Activated CD8-positive, alpha-beta memory T cell treated with anti-CD3 and anti-CD28 coated beads for 48 hours (primary cell): ENCODE measurements at places on chromosomes 12 and 14.

DNA sequence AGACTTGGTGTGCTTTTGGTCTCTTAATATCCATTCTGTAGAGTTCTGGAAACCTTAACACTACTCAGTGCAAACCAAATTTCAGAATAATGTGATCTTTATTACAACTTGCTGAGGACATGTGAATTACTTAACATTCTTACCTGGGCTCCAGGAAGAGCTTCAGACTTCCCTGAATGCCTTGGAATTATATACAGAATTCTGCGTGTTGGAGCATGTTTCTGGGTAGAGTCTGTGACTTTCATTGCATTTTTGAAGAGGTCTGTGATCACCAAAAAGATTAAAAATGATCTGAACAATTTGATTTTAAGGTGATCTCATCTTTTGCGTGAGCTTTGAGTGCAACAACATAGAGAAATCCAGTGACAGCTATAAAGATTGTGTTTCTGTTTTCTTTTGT is 35.4 kb downstream of the ZDHHC17 start:
- no peak for DNase-seq

GRCh38 chr12:70290116-70290515 is 46.9 kb downstream of the CNOT2 start:
- no peak for DNase-seq

DNA sequence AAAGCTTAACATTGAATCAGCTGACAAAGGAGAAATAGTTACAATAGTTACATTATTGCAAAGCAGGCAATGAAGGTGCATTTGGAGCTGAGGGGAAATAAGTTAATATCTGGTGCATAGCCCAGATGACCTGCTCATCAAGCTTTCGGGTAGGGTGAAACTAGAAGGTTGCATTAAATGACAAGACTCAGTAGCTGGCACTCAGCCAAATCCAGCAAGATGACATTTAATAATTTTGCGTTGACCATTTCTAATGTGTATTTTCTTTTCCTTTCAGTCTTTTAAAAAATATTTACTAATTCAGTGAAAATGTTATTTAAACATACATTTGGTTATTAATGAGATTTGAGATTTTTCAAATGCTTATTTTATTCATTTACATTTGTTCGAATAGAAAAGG is 188.6 kb downstream of the SLC5A8 start:
- DNase-seq: no peak

DNA sequence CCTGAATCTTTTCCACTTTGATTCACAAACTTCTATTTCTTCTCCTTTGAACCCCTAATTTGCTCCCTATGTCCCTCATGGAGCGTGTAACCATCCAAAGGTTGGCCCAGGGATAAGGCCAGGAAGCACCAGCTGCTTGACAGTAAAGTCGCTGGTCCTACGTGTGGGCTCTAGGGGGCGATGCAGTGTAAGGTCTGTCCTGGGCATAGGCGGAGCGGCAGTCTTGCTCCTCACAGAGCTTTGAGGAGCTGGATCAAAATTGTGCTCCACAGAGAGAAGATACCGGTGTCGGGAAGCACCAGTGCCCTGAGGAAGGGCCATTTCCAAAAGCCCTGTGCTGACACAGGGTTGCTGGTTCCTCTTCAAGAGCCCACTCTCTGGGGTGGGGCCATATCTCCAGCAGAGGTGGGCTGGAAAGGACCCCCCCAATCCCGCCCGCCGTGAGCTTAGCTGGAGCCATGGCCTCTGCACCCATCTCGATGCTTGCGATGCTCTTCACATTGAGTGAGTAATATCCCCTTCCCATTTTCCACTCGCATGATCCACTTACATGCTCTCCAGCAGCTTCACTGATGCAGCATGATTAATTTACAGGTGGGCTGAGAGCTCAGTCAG is 49.9 kb upstream of the OR4E1 start:
- DNase-seq: no peak

DNA sequence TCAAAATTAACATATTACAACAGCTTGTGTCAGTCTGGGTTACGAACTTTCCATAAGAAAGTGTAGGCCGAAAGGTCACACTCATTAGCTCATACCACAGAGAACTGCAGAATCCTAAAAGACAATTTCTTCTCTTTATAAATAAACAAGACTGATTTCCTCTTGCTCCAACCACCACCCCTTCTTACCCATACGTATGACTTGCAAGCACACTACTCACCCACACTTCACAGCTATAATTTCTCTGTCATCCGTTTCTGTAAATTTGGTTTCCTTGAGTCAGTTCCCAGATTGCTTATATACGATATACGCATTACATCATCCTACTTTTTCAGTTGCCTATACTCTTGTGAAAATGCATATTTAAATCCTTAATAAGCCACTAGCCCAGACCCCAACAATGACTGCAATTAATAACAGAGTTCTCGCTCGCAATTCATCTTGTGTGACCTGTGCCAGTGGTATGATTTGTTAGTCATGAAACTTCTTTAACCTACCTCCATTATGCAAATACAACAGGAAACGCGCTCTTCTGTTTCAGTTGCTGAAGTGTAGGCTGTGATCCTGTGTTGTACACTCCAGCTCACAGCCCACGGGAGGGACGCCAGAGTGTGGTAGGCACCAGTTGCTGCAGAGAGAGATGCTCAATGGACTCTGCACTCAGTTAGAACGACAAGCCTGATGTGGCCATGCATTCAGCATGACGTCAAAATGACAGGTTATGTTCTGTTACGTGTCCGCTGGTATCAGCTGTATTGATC is 417.6 kb downstream of the PDZRN4 start:
- no peak for DNase-seq

DNA sequence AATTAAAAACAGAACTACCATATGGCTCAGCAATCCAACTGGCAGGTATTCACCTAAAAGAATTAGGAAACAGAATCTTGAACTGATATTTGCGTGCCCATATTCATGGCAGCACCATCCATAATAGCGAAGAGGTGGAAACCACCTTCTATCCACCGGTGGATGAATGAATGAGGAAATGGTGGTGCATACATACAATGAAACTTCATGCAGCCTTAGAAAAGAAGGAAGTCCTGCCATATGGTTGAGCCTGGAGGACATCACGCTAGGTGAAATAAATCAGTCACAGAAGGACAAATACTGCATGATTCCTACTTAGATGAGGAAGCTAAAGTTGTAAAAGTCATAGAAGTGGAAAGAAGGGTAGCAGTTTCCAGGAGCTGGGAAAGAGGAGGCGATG is 6.6 kb downstream of the TCL1A start:
- DNase-seq: no peak

- DNase-seq: no peak
These were observed 28.7 kb upstream of the PLD4 start for GRCh38 chr14:104895786-104896661.

DNA sequence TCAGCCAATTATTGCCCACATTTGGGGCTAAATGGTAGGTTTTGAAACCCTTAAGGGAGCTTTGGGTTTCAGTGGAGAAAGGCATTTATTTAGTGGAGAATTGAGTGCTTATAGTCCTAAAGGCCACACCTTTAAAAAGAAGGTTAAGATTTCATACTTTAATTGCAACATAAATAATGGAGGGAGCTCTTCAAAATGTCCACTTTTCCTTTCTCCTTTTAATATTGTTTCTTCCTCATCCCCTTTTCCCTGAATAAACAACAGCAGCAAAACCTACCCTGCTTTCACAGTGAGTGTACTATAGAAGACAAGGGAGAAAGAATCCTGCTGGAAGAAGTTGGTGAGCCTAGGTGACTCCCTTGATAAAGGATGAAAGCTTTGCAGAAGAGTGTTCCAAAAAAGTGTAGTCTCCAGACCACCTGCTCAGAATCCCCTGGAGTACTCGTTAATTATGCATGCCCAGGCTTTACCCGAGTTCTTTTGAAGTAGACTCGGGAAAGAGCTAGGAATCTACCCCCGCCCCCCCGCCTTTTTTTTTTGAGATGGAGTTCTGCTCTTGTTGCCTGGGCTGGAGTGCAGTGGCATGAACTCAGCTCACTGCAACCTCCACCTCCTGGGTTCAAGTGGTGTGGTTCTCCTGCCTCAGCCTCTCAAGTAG is 11.5 kb upstream of the EID3 start:
- no peak for DNase-seq

- DNase-seq: no peak
These were observed 1057.7 kb upstream of the TMEM132C start for GRCh38 chr12:127209318-127209717.

GRCh38 chr14:53113989-53114388 is 39.1 kb downstream of the DDHD1 start:
- no peak for DNase-seq

GRCh38 chr12:115443351-115443938 is 759.5 kb upstream of the TBX3 start:
- no peak for DNase-seq

GRCh38 chr14:45177076-45177475 is 41.3 kb downstream of the FANCM start:
- no peak for DNase-seq

DNA sequence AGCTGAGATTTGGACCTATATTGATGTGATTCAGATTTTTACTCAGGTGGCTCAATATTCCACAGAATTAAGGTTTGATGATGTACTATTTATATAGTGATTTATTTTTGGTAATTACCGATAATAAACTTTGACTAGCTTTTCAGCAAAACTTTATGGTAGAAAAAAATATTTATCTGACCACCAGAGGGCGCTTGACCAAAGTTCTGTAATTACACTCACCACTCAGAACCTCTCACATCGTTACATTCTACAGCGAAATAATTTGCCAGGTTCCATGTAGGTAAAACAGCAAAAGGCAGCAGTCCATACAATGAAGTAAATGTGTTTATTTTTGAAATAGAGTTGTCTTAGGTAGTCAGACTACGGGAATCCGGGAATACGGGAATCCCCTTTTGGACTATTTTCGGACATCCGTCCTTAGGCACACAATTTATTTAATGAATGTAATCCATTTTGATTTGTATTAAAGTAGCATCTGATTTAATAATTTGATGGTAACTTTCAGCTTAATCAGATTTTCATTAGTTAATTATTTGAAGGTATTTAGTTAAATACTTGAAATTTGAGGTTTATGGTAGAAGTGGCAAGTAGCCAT is 143.0 kb upstream of the DDHD1 start:
- DNase-seq: peak; percentile 8

DNA sequence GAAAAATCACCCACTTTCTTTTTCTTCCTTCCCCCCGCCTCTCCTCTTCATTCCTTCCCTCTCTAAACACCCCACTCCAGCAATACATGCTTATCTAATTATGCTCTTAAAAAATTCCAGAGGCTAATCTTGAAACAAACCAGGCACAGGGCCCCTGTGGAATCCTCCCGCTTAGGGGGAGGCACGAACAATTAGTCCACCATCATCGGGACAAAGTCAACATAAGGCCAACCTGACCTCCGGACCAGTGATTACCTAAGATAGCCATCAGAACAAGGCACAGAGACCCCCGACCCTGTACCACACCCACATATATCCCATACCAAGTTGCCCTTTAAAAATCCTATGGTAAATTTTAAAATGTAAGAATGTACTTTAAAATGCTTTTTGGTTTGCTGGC is 47.1 kb downstream of the KIF21A start:
- DNase-seq: no peak

DNA sequence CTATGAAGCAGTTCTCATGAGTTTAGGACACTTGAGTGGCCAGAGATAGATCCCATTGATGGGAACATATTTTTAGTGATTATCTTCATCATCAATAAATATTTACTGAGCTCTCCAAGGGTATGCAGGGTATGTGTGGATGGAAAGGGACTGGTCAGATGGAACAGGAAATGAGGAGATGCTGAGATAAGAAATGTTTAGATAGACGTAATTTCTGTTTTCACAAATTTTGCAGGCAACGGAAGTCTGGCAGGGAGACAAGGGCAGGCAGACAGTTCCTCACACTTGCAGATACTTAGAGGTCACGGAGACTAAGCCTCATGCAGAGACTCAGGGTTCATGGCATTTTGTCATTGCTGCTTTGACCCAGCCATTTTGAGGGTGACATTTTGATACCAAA is 24.3 kb downstream of the BCL2L14 start:
- no peak for DNase-seq

- no peak for DNase-seq
These were observed 71.7 kb upstream of the RIN3 start for GRCh38 chr14:92441751-92442504.

GRCh38 chr12:71183018-71183417 is 25.2 kb upstream of the TSPAN8 start:
- DNase-seq: no peak

GRCh38 chr14:98808494-98809407 is 463.2 kb downstream of the BCL11B start:
- DNase-seq: no peak

GRCh38 chr14:99389174-99389826 is 91.4 kb downstream of the SETD3 start:
- peak; percentile 33 for DNase-seq

- no peak for DNase-seq
These were observed 697.9 kb downstream of the DIO2 start for GRCh38 chr14:79513446-79513845.

DNA sequence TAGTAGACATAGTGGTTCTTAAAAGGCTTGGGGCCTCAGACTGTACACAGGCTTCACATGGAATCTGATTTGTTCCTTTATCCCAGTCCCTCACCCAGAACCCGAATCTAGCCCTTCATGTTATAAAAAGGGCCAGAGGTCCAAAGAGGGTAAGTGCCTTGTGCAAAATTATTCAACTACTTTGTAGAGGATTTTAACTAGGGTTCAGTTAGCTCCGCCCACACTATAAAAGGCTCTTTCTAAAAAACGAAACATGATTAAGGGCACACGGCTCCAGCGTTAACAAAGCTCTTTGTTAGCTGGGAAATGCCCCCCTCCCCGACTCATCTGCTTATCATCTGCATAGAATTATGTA is 3.2 kb upstream of the SOCS2 start:
- no peak for DNase-seq

GRCh38 chr12:55652352-55652751 is 15.7 kb downstream of the OR10P1 start:
- DNase-seq: no peak

GRCh38 chr14:94113490-94113889 is 3.0 kb downstream of the IFI27 start:
- DNase-seq: no peak

GRCh38 chr12:128606051-128606450 is 217.7 kb downstream of the SLC15A4 start:
- DNase-seq: no peak

GRCh38 chr12:104354167-104354867 is 50.8 kb downstream of the EID3 start:
- DNase-seq: no peak

GRCh38 chr14:52332269-52332668 is 18.2 kb downstream of the PTGER2 start:
- DNase-seq: no peak

GRCh38 chr14:53032838-53033390 is 82.1 kb upstream of the FERMT2 start:
- no peak for DNase-seq

- no peak for DNase-seq
These were observed 11.9 kb upstream of the BCL7A start for GRCh38 chr12:122009741-122010140.

- DNase-seq: no peak
These were observed 1.5 kb downstream of the PLEKHG6 start for GRCh38 chr12:6311822-6312528.

- DNase-seq: no peak
These were observed 84.6 kb downstream of the SCFD1 start for GRCh38 chr14:30706704-30707103.

GRCh38 chr12:56776654-56777053 is 13.5 kb downstream of the HSD17B6 start:
- no peak for DNase-seq

- DNase-seq: no peak
These were observed 661 bp downstream of the DENR start for GRCh38 chr12:122753319-122753650.
